ENCODE measurements at places on chromosomes 4 and X.

DNA sequence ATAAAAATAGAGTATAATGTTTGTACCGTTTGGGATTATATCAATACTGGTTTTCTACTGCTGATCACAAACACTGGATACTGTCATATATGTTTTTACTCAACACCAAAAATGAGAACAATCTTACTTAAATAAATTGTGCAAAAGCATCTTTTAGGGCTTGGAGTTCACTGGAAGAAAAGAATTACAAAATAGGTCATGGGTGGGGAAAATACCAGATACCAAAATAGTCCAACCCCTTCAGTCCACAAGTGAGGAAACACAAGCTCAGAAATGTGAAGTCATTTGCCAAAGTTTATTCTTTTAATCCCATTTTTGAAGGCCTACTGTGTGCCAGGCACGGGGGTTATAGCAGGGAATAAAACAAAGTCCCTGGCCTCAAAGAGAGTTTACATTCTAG is 64.4 kb downstream of the ADGRG2 start:
- DNase-seq, result no peak

GRCh38 chr4:59598330-59598618 is 1601.9 kb upstream of the ADGRL3 start:
- DNase-seq, result no peak

GRCh38 chr4:104763554-104764222 is 269.0 kb upstream of the CXXC4 start:
- DNase-seq, result no peak

GRCh38 chrX:20796450-20796849 is 529.7 kb upstream of the RPS6KA3 start:
- no peak for DNase-seq

DNA sequence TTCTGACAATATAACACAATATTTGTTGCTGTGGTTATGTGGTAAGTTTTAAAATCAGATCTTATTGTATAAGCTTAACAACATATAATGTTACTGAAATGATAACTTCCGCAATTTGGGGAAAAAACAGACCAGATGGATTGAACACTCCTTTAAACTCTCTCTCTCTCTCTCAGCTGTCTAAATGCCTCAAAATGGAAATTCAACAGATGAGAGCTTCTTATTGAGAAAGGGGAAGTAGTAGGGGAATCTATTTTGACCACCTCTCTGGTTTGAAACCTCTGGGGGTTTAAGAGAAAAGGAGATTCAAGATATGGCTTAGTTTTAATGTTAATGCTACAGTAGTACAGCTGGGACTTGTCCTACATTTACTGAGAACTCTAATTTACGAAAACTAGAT is 40.3 kb downstream of the DMD start:
- no peak for DNase-seq

DNA sequence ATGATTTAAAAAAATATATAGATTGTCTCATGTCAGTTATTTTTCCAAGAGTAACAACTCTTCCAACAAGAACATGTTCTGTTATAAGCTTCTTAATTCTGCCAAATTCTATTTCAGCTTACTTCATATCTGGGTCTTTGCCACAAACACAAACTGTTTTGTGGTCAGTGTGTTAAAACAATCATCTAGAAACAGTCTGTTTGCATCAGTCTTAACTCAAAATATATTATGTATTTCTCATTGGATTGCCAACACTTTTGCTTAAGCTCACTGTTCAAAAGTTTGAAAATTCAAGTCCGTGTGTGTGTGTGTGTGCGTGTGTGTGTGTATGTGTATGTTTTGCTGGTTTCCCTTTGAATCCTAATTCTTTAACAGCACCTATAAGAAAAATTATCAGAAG is 752.3 kb upstream of the NDST4 start:
- no peak for DNase-seq

GRCh38 chr4:158356301-158356700 is 146.0 kb downstream of the TMEM144 start:
- no peak for DNase-seq

DNA sequence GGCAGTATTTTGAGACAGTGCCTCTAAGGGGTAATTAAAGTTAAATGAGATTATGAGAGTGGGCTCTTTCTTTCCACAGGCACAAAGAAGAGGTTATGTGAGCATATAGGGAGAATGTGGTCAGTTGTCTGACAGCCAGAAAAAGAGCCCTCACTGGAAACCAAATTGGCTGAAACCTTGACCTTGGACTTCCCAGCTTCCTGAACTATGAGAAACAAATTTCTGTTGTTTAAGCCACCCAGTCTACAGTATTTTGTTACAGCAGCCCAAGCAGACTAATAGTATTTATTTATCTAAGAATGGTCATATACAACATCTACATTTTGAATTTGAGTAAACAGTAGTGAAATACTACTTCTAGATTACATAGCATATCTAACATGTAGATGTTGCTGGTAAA is 473.8 kb downstream of the IL15 start:
- DNase-seq, result no peak

DNA sequence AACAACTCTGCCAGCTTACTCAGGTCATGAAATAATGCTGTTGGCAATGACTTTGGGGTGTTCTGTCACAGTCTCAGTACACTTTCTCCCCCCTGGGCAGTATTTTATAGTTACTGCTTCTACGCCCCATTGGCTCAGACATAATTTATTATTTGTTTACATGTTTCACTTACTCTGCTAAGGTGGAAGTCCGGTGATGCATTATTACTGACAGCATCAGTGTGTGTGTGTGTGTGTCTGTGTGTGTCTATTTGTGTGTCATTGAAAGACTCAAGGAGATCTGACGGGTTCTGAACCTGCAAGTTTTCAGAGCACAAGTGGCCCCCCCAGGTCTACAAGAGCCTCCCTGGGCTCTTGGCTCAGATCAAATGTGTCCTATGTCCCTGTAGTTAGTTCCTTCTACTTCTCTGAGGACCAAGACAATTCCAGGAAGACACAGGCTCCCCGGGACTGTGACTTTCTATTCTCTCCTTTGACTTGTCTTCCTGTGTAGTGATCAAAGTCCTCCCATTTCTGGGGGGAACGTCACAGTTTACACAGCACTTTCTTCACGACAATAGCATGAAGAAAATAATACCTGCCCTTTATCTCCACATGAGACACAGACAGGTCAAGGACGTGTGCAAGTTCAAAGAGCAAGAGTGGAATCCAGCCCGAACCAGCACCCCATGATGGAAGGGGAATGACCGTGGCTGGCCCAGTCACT is 283.7 kb upstream of the GATB start:
- DNase-seq, result no peak

GRCh38 chr4:16259241-16259888 is 33.1 kb upstream of the TAPT1 start:
- DNase-seq, result no peak

- no peak for DNase-seq
Measured at GRCh38 chr4:171130256-171130801, 682.9 kb upstream of the GALNTL6 start.

GRCh38 chrX:133325422-133325821 is 89.9 kb downstream of the GPC4 start:
- DNase-seq, result no peak

DNA sequence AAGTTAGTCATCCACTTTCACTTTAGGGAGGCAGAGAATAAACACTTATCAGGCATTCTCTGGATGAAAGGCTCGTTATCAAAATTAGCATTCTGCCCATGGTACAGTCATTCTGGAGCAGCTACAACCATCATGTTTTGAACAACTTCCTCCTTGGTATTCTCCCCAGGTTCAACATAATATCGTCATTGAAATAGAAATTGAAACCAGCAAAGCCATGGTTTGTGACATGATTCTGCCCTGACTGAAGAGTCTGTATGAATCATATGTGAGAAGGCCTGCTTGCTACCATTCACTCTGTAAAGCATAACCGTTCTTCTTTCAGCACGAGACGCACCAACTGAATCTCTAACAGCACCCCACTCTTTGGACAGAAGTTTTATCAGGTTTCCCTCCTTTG is 127.5 kb upstream of the RADX start:
- peak; percentile 18 for DNase-seq

- no peak for DNase-seq
Measured at GRCh38 chr4:19844446-19844845, 407.3 kb upstream of the SLIT2 start.

DNA sequence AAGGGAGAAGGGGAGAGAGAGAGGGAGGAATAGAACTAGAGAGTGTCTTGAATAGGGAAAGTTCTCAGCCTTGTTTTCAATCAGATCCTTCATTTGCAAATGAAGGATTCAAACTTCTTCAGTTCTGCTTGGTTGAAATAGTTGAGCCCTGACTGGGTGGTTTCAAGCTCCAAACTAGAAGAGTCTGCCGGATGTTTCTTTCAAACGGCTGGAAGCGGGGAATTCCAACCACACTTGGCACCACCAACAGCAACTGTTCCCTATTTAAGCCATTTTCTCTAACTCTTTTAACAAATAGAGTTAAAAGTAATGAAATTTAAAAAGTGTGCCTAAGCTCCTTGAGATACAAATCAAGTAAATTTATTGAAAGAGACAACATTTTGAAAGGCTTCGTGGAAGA is 67.5 kb upstream of the DDX60 start:
- DNase-seq, result no peak

Data from NCI-H1436 (cell line).